ENCODE measurements at places on chromosomes 3 and 15.

DNA sequence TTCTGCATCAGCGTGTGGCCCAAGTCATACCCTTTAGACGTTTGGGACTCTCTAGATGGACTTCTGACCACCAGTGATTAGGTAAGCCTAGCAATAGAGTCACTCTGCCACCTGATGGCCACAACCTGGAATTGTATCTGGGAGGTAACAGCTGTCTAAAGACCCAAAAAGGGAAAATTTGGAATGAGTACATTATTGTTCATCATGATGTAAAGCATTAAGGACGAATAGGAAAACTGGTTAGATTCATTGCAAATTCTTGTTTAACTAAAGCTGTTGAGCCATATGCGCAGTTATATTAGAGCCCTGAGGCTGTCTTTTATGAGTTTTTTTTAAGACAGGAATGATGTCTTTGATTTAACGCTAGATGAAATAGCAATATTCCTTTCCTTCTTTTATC lies 63.6 kb downstream of the FAM81A start:
- DNase-seq, result peak; percentile 56

GRCh38 chr3:14640157-14640562 lies 11.4 kb upstream of the CCDC174 start:
- DNase-seq, result no peak

DNA sequence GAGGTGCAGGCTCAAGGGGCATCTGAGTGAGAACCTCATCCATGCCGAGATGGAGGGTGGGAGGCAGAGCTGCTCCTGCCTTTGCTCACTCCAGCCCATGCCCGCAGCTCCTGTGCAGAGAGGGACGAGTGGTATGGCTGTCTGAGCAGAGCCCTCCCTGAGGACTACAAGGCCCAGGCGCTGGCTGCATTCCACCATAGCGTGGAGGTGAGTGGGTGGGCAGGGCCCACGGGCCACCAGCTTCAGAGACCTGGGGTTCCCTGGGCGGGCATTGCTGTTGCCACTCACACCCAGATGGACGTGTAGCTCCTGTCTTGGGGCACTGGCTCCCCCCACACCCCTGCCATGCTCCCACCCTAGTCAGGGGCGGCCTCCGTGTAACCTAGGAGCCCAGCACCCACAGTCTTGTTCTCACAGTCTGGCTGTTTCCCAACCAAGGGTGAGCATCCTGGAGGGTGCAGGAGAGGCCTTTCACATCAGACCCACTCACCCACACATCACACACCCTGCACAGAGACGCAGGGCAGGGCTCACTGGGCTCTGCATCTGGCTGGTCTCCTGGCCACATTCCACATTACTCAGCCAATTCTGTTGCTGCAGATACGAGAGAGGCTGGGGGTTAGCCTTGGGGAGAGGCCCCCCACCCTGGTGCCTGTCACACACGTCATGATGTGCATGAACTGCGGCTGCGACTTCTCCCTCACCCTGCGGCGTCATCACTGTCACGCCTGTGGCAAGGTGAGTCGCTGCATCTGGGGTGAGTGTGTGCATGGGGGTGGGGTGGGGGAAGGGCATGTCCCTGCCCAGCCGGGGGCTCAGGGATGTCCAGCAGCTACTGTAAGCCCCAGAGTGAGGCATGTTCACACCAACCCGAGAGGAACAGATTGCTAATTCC lies 25.3 kb upstream of the NR2C2 start:
- DNase-seq, result peak; percentile 4

DNA sequence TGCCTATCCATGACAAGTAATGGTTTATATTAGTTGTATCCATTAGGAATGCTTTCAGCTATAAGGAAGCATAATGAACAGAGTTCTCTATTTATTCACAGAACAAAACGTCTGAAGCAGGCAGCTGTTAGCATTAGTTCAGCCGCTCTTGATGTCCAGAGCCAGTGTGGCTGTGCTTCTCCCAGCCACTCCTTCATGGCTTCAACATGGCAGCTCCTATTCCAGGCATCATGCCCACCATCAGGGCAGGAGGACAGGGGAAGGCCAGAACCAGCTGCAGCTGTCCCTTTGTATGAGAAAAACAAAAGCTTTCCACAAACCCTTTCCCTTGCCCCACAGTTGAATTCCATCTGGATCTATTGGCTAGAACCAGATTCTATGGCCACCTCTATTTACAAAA lies 12.9 kb upstream of the SNRK start:
- DNase-seq, result no peak

DNA sequence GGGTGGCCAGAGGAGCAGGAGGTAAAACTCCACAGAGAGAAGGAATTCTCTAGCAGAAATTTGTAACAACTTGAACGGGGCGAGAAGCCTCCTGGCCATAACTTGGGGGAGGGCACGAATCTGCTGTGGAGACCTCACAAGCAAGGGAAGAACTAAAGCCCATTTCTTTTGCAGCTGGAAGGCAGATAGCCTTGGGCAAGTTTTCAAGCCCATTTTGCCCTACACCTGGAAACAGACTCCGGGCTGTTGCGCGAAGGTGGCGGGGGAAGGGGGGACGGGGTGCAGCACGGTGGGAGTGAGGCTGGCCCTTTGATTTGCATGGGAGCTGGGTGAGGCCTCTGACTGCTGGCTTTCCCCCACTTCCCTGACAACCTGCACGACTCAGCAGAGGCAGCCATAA lies 168.8 kb downstream of the MEGF11 start:
- no peak for DNase-seq

DNA sequence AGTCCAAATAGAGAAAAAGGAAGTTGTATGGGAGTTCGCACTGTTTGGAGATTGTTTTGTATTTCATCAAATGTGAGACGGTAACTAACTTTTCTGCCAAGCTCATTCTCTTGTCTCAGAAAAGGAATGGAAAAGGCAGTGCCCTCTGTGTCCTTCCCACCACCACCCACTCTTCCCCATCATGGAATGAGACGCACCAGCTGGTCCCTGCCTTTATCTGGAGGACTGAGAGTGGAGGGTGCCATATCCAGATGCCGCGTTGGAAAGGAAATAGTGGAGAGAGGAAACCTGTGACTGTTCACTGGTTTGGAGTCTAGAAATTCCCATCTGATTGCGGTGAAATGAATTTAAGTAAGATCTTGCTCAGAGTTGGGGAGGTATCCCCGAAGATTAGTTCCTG lies 3.7 kb upstream of the CCK start:
- DNase-seq, result no peak

GRCh38 chr15:90345857-90346256 lies 6.2 kb upstream of the ZNF774 start:
- DNase-seq, result no peak

GRCh38 chr3:57919987-57920386 lies 88.2 kb upstream of the FLNB start:
- peak; percentile 11 for DNase-seq

GRCh38 chr3:65268426-65268825 lies 580.6 kb upstream of the ADAMTS9 start:
- DNase-seq, result no peak

- no peak for DNase-seq
These were observed 244.4 kb downstream of the ADAMTSL3 start for GRCh38 chr15:83898361-83898760.

DNA sequence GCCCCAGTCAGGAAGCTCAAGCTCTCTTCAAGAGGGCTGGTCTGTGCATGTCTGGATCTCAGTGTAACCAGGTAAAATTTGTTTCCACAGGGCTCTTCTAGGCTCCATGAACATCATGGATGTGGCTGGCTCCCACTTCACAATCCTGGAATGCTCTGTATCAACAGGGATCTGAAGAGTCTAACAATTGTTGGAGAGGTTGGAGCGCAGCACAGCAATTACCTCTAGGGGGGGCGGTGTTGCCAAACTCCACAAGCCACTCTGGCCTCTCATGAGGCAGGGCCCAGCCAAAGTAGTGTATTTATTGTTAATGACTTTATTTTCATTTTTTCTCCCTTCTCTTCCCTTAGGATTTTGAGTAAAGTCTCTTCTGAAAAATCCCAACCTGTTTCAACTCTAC lies 6.1 kb upstream of the EIF2B5 start:
- peak; percentile 67 for DNase-seq

DNA sequence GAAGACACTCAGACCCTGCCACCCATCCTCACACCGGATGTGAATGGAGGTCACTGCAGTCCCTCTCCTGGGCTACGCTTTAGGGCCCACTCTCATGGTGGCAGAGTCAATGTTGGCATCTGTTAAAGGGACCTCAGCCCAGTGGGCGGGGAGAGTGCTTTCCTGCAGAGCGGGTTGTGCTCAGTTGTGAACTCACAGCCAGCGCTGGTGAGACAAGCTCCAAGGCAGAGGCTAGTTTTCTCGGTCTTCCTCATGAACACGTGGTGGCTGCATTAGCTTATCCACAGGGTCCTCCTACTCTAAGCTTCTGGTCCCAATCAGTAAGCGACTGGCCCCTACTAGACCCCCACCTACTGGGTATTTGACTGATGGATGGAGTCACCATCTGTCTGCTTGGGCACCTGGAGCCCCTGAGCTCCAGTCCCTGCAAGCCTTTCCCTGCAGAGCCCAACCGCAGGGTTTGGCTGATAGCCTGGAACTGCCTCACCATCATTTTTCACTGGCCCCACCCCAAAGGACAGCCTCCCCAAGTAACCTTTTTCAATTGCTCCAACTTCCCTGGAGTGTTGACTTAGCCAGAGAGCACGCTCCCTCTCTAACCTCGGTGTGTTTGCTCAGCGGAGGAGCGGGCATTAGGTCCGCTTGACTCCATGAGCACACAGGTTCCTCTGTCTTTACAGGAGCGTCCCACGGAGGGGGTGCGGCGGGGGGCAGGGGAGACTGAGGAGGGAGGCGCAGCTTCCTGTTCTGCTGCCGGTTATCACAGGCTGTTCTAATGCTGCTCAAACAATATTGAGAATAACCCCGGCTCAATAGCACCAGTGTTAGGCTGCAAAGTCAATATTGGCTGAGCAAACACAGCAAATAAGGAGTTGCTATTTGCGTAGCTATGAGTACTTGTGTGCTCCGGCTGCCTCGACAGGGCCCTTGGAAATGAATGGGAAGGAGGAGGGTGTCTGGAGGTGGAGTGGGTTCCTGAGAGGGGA lies 141.7 kb downstream of the RPLP1 start:
- DNase-seq, result peak; percentile 5

GRCh38 chr15:25094519-25094918 lies 139.7 kb downstream of the SNRPN start:
- DNase-seq, result no peak

- no peak for DNase-seq
These were observed 86.9 kb downstream of the C3orf80 start for GRCh38 chr3:160312014-160312624.
